ENCODE measurements at places on chromosomes 1 and 21.

- DNase-seq, result no peak
Observed at GRCh38 chr1:154465621-154466195, 36.3 kb upstream of the TDRD10 start.

DNA sequence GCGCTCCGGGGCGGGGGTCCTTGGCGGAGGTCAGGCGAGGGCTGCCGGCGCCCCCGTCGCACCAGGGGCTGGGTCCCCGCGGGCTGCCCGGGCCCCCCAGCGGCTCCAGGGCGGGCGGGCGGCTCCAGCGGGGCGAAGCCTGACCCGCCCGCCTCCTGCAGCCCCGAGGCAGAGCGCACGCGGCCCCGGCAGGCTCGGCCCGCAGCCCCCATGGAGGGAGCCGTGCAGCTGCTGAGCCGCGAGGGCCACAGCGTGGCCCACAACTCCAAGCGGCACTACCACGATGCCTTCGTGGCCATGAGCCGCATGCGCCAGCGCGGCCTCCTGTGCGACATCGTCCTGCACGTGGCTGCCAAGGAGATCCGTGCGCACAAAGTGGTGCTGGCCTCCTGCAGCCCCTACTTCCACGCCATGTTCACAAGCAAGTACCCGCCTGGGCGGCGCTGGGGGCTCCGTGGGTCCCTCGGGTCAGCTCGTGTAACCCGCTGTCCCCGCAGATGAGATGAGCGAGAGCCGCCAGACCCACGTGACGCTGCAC, 817 bp downstream of the KLHL17 start:
- no peak for DNase-seq

- DNase-seq, result peak; percentile 32
Observed at GRCh38 chr1:82486969-82487368, 686.2 kb downstream of the ADGRL2 start.

DNA sequence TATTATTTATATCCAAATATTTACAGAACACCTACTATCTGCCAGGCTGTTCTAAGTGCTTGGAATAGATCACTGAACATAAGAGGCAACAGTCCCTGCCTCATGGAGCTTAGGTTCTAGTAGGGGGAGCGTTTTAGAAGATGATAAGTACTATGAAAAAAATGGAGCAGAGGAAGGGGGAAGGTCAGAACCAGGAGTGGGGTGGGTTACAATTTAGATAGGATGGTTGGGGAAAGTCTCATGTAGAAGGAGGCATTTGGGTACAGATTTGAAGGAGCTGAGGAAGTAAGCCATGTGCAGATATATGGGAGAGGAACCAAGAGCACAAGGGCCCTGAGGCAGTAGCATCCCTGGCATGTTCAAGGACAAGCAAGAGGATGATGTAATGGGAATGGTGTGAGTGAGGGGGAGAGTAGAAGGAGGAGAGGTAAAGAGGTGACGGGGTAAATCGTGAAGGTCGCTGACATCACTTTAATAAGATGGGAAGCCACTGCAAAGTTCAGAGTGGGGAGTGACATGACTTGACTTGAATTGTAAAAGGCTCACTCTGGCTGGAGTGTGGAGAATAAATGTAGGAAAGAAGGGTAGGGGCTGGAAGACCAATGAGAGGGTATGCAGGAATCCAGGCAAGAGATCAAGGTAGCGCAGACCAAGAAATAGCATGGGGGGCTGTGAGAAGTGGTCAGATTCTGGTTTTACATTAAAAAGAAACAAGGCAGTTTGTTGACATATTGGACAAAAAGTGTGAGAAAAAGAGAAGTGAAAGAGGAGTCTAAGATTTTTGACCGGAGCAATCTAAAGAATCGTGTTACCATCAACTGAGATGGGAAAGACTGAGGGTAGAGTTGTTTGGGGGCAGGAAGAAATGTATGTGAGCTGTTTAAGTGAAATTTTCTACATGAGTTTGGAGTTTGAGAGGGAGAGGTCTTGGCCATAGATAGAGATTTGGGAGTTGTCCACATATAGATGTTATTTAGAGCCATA, 92.6 kb downstream of the LPAR3 start:
- no peak for DNase-seq

DNA sequence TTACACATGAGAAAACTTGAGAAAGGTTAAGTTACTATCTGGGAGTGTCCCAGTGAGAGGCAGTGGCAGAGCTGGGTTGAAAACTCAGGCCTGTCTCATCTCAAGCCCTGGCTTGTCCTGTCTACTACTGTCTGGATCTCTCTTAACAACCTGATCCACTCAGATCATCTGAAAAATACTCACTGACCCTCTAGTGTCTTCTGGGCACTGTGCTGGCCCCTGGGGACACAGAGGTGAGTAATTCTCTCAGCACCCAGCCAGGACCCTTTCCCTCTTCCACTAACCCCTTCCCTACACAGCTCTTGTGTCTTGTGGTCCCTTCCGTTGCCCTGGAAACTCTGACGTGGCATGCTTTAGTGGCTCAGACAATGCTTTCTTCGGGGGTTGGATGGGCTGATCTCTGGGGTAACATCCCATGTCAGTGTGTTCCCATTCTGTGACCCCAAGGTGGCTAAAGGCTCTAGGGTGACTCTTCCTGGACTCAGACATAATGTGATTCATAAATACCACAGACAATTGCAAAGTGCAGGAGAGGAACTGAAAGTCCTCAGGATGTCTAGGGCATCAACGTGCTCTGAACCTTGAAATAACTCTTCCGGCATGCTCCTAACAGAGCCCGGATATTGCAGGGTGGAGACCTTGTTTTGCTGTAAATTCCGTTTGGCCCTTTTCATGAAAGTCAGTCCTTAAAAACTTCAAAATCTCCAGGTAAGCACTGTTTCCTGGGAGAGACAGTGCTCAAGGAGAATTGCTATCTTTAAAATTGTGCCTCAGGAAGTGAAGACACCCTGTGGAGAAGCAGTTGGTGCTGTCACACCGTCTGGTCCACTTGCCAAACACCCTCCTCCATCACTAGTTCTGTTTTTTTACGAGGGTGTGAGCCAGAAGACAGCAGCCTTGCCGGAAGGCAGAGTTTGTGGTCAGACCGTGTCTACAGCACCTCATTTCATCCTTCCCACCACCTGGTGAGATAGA, 4.0 kb downstream of the SHISAL2A start:
- peak; percentile 17 for DNase-seq

DNA sequence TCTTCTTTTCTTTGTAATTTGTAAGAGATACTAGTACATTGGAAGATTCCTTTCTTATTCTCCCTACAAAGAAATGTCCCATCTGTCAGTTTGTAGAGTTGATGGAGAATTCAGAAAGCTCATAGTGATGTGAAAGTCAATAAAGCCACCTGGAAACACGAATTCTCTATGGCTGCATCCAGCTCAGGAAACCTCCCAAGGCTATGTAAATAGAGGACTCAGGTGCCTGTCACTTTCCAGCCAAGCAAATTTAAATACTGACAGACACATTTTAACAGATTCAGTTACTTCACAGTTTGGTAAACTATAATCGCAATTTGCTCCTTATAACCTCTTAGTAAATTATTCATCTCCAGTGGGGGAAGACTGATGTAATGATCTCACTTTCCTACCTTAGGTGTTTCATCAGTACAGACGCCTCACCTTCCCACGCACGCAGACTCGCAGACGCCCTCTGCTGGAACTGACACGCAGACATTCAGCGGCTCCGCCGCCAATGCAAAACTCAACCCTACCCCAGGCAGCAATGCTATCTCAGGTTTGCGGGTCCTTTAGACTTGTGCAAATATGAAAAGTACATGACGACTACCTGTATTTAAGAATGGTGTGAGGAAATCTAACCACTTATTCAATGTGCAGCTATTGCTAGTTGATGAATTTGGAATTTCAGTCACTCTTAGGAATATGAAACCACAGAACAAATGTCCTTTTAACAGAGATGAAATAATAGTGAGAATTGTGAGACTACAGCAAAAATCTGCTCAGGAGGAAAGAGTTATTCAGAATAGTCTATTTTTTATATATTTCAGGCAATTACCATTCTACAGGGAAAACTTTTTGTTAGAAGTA, 60.6 kb downstream of the PTPRC start:
- DNase-seq, result peak; percentile 18

GRCh38 chr1:6779089-6779805, 6.0 kb upstream of the CAMTA1 start:
- no peak for DNase-seq

DNA sequence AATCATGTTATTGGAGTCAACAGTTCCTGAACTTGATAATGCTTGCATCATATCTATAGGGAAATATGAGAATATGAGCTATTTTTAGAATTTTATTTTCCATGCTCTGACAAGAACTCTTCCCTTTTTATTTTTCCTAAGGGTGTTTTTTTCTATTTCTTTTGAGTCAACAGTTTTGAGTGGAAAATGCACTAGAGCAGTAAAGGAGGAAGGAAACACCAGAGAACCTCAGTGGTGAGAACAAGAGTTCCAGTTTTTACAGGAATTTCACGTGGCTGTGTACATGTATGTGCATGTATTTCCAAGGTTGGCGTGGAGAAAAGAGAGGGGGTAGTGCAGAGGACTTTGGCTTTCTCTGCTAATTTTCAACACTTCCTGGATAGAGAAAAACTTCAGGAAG, 63.6 kb upstream of the TNFSF18 start:
- DNase-seq, result no peak

DNA sequence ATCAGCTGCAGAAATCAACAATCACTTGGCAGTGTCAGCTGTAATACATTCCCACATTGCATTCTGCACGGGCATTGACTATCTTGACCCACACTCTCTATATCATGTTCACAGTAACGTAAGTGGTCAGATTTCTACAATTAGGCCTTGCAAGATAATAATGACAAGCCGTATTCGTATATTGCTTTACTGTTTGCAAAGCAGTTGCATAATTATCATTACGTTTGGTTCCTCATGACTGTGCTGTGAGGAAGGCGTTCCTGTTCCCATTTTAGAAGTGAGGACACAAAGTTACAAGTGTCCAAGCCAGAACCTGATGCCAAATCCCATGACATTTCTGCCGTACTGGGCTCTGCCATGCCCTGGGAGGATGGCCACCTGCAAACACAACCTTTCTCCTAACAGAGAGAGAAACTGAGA, 53.5 kb upstream of the TARBP1 start:
- DNase-seq, result no peak

GRCh38 chr1:118751166-118751565, 237.0 kb downstream of the TBX15 start:
- DNase-seq, result no peak

GRCh38 chr1:103056423-103056822, 51.9 kb downstream of the COL11A1 start:
- no peak for DNase-seq

GRCh38 chr21:18960306-18960705, 556.7 kb upstream of the TMPRSS15 start:
- no peak for DNase-seq

- DNase-seq, result no peak
Observed at GRCh38 chr1:40477678-40478053, 576 bp downstream of the ZFP69 start.

DNA sequence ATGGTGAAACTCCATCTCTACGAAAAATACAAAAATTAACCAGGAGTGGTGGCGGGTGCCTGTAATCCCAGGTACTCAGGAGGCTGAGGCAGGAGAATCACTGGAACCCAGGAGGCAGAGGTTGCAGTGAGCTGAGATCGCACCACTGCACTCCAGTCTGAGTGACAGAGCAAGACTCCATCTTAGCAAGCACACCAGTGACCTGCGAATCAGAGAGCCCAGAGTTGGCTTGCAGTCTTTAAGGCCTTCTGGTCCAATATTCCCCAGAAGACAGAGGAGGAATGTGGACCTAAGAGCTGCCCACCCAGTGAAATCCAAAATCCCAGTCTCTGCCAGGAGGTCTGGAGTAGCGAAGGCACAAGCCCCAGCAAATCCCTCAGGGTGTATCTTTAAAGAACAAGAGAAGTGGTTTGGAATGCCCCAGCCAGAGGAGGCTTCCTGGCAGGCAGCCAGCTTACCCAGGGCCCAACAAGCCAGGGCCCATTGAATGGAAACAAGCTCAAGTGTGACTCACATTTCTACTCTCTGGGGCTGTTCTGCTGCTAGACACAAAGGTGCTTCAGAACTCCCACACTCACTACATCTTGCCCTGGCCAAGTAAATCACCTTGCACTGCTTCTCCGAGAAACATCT, 23.9 kb downstream of the GPR161 start:
- peak; percentile 52 for DNase-seq

DNA sequence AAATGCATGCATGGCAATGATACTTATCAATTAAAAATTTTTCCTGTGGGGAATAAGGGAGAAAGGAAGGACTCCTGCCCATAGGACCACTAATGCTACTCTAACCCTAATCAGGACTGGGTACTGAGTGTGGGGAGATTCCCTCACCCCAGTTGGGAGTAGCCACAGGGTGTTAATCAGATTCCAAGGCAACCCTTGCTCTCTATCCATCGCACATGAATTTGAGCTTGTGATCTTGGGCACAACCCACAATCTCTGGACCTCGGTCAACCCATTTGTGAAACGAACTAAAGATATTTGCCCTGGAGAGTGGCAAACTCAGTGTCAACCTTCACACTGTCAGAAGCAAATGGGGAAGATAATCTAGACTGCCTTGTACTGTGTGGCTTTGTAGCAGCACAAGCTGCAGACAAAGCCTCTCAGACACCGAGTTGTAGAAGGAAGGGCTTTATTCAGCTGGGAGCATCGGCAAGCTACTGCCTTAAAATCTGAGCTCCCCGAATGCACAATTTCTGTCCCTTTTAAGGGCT, 69.5 kb downstream of the SERINC2 start:
- no peak for DNase-seq

DNA sequence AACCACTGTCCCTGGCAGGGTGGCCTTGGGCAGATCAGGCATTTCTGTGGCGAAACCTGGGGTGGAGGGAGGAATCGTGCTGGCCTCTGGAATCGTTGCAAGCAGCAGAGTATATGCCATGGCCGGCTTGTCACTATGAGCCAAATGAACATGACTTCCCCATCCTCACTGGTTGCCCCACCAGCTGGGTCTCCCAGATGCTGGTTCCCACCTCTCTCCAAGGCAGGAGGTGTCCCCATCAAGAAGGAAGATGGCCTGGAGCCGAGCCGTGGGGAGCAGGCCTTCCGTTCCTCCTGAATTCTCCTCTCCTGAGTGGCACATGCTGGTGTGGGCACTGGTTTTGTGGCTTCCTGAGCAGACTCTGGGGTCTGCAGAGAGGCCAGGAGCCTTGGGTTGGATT, 60.2 kb upstream of the ACTRT2 start:
- DNase-seq, result no peak

DNA sequence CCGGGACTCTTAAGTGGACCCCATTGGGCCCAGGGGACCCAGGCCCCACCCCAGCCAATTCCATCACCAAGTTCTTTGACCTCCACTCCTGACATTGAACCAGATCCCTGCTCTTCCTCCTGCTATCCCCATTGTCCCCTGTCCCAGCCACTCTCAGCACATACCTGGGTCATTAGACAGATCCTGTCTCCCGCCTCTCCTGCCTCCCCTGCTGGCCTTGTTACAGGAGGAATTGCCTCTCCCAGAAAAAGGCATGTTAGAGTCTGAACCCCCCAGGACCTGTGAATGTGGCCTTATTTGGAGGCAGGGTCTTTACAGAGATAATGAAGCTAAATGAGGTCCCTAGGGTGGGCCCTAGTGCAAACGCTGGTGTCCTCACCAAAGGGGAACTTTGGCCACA, 301.9 kb downstream of the NPHP4 start:
- DNase-seq, result no peak

DNA sequence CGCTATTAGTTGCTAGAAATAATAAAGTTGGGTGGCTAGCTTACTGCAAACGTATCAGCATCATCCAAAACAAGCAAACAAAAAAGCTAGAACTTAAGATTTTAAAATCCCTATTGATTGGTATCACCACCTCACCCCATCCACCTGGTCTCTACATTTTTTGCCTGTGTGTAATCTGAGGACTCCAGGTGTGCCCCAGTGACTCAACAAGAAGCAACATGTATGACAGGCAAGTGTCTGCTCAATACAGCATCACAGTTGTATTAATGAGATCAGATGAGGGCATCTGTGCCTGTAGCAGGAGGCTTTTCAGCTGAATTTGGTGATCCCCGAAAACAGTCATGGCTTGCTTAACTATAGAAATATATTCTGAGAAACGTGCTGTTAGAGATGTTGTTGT, 14.6 kb upstream of the PAPPA2 start:
- DNase-seq, result no peak
